ENCODE measurements at places on chromosomes 16 and 17.

GRCh38 chr17:45032174-45032541 lies 19.3 kb downstream of the DCAKD start:
- DNase-seq, result no peak

DNA sequence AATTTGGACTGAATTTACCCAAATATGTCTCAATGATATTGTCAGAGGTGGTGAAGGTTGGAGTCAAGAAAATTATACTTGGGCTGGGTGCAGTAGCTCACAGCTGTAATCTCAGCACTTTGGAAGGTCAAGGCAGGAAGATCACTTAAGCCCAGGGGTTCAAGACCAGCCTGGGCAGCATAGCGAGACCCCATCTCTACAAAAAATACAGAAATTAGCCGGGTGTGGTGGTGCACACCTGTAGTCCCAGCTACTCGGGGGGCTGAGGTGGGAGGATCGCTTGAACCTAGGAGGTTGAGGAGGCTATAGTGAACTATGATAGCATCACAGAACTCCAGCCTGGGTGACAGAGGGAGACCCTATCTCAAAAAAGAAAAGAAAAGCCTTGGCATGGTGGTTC lies 40.9 kb downstream of the LAT start:
- peak; percentile 45 for DNase-seq

GRCh38 chr17:50708050-50709000 lies 611 bp upstream of the ANKRD40 start:
- DNase-seq, result no peak

- no peak for DNase-seq
Observed at GRCh38 chr17:42850954-42851353, at the start of gene AOC3. Gene AOC3 (plus strand): TSS chr17:42851199. CDS start chr17:42851344, 145 bp downstream.

DNA sequence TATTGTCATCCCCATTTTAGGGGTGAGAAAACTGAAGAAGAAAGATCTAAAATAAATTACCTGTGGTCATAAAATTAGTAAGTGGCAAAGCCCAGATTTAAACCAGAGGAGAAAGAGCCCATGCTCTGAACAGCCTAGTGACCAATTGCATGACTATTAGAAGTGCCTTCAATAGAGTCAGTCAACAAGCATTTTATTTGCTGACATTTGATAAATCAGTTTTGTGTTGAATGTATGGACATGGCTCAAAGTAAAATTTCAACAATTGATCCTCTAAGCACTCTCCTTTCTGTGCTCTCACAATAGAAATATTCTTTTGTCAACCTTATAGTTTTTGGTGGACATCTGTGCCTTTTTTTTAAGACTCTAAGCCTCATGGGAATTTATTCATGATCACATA lies 572.9 kb upstream of the SOX9 start:
- no peak for DNase-seq

GRCh38 chr17:74779948-74780400 lies 3.8 kb upstream of the NAT9 start:
- DNase-seq, result no peak

- DNase-seq, result no peak
Observed at GRCh38 chr17:62660629-62661118, 33.2 kb downstream of the MRC2 start.

DNA sequence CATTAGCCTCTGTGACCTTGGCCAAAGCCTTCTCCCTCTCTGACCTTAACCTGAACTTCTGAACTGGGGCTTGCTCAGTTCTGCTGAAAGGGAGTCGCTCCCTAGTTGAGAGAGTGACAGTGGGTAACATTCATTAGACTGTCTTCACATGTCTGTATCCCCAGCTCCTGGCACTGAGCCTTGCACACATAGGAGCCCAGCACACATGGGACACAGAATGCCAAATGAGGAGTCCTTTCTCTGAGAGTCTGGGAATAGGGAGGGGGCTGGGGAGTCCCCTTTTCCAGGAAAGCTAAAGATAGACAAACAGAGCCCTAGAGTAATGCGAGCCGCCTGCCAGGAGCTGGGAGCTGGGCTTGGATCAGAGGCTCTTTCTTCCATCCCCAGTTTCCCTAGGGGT lies 2.5 kb downstream of the TAC4 start:
- DNase-seq, result no peak

- no peak for DNase-seq
Observed at GRCh38 chr16:88758944-88759244, 26.1 kb downstream of the PIEZO1 start.

- DNase-seq, result no peak
Observed at GRCh38 chr16:87806261-87806640, 40.5 kb upstream of the KLHDC4 start.

DNA sequence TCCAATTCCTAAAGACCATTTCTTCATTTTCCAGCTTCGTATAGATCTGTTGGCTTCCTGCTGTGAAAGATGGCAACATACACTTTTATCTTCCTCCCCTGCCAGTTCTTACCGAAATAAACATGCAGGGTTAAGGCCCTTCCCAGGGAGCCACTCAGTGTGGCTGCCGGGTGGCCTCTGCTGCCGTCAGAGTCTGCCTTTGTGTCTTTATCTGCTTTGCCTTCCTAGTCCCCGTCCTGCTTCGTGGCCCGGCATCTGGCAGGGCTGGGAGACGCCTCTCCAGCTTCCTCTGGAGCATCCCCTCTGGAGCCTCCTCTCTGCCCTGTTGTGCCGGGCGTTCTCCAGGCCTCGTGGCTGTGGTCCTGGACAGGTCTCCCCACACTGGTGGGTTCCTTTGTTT lies 30.3 kb upstream of the CAPN15 start:
- DNase-seq, result no peak
